ENCODE measurements at places on chromosomes 16 and 17.

DNA sequence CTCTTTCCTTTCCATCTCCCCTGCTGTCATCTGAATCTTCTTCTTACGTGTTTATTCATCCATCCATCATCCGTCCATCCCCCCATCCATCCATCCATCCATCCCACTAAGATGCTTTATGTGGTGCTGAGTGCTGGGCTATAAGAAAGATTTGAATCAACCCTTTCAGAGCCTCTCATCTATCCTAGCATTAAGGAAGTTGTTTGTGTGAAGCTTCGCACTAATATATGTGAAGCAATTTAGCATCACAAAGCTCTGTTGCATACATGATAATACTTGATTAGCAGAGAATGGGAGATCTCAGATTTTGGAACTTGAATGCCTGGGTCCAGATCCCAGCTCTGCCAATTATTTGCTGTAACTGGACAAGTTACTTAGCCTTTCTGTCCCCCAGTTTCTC lies 255.7 kb downstream of the SHISA9 start:
- no peak for DNase-seq

DNA sequence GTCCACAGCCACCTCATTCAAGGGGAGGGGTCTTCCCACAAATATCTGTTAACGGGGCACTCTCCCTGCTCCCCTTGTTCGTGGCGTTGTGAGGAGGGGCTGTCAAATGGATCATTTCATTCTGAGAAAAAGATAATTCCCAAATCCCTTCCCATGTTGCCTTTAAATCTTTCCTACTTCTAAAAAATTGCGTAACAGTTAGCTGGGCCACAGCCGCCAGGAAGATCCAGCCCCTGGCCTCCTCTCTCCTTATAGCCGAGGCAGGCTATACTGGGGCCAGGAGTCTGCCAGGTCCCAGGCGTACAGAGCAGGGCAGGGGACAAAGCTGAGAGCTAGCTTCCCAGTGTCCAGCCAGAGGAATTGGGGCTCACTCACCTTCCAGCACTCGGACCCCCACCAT lies 430 bp downstream of the C16orf89 start:
- no peak for DNase-seq

GRCh38 chr16:89563639-89564392 lies 3.3 kb downstream of the RPL13 start:
- no peak for DNase-seq

DNA sequence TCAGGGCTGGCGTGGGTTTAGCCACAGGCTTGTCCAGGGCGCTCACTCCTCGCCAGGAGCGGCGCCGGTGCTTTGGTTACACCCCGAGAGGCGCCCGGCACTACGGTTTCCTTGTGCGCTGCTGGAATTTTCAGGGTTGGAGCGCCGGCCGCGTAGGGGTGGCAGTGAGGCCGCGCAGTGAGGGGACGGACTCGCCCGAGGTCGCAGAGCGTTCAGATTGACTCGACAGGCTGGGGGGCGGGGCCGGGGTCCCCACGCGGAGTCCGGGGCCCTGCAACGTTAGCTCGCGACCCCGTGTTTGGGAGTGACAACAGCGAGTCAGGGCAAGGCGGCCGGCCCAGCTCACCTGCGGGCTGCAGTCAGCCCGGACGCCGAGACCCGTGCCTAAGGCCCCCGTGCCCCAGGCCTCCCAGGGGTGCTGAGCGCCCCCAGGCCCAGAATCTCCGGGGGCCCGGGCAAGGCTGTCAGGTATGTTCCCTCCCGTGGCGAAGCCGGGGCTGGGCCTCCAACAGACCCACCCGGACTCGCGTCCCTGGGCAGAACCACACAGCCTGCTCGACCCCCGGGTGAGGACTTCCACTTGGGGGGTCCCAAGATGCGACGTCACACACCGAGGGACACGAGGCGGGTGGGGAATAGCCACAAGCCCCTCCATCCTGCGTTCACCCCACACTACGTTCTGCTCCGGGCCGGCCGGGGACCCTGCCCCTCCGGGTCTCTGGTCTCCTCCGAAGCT lies 1.3 kb upstream of the ACTG1 start:
- no peak for DNase-seq

DNA sequence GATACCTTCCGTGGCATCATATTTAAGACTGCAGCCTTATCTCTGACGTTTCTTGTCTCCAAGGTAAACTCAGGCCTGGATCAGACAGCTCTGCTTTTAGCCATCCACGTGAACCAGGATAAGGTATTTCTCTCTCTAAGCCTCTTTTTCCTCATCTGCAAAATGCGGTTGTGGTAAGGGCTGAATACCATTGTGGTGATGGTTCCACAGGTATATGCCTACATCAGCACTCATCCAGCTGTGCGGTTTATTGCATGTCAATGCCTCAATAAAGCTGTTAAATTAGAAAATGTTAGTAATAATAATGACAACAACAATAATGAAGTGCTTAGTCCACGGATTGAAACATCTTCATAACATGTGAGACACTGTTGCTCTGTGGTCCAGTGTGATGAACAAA lies 104.4 kb downstream of the GRIN2A start:
- no peak for DNase-seq

GRCh38 chr17:28526381-28526780 lies 20.2 kb downstream of the FOXN1 start:
- DNase-seq = no peak

DNA sequence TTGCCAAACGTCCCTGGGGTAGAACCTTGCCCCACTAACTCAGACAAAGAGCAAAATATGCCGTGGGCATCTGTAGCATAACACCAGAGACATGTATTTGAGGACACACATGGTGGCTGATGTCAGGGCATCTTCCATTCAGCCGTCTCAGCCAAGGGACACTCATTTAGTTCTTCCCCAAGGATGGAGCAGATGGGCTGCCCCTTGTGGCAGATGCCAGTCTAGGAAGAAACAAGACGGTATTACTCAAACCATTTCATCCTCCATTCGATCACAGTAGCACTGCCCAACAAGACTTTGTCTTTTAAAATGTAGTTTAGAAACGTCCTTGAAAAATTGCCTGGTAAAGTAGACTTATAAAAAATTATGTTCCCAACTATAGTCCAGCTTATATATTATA lies 937.6 kb upstream of the EEF2KMT start:
- DNase-seq = no peak

- DNase-seq = no peak
Observed at GRCh38 chr17:41956522-41956921, 10.1 kb upstream of the CNP start.

GRCh38 chr17:28720247-28720996 lies 637 bp downstream of the RPL23A start:
- DNase-seq = no peak

- no peak for DNase-seq
Observed at GRCh38 chr17:74839990-74840852, 19.5 kb downstream of the GRIN2C start.

- DNase-seq = no peak
Observed at GRCh38 chr16:76484020-76484419, 206.8 kb downstream of the CNTNAP4 start.

GRCh38 chr17:49196520-49196919 lies 13.9 kb downstream of the GNGT2 start:
- DNase-seq = no peak

- no peak for DNase-seq
Observed at GRCh38 chr16:11121083-11121608, 134.9 kb downstream of the SOCS1 start.

DNA sequence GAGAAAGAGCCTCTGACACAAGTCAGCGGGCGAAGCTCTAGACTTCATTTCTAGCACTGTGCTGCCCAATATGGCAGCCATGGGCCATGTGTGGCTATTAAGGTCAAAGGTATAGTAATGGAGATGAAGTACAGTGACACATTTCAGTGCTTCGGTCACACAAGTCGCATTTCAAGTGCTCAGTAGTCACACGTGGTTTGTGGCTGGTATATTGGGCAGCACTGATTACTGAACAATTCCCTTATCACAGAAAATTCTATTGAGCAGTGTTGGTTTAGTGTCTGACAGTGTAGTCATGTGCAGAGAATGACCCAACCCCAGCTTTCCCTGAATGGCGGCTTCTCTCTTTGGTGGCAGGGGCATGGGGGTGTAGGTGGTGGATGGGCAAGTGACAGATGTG lies 84.9 kb upstream of the SDK2 start:
- DNase-seq = no peak

- DNase-seq = no peak
Observed at GRCh38 chr16:86597126-86597879, 19.0 kb downstream of the FOXL1 start.

- no peak for DNase-seq
Observed at GRCh38 chr17:82094931-82095776, 2.9 kb downstream of the FASN start.

DNA sequence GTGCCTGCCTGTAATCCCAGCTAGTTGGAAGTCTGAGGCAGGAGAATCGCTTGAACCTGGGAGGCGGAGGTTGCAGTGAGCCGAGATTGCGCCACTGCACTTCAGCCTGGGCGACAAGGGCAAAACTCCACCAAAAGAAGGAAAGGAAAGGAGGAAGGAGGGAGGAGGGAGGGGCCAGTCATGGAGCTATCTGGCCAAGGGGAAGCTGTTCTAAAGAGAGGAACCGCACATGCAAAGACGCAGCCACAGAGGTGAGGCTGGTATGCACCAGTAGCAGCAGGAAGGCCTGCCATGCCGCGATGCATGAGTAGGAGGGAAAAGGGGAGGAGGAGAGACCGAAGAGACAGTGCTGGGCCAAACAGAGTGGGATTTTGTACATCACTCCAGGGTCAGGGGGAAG lies 35.9 kb downstream of the HSBP1 start:
- no peak for DNase-seq

- DNase-seq = no peak
Observed at GRCh38 chr17:37327341-37328090, 48.3 kb upstream of the C17orf78 start.

GRCh38 chr16:64092271-64092670 lies 1029.6 kb downstream of the CDH11 start:
- no peak for DNase-seq

DNA sequence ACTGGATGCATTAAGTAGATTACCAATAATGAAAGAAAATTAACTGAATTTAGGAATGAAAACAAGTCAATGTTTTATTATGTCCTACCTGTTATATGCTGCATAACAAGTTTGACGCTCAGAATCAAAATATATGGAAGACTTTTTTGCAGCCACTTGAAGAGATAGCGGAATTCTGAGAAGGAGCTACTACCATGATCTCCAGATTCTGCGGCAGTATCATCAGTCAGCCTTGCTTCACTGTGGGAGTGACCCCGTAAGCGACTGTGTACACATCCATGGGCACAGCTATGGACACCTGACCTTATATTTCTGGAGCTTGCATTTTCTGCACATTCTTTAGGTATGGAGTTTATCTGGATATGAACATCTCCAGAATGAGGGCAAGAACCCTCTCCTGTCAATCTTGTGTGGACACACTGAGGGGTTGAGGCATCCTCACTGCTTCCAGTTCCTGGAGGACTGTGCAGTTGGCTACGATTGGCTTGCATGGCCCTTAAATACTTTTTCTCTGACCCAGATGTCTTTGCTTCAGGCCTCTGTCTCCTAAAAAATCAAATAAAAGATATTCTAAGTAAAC lies 1.7 kb downstream of the RNFT1 start:
- DNase-seq = no peak

DNA sequence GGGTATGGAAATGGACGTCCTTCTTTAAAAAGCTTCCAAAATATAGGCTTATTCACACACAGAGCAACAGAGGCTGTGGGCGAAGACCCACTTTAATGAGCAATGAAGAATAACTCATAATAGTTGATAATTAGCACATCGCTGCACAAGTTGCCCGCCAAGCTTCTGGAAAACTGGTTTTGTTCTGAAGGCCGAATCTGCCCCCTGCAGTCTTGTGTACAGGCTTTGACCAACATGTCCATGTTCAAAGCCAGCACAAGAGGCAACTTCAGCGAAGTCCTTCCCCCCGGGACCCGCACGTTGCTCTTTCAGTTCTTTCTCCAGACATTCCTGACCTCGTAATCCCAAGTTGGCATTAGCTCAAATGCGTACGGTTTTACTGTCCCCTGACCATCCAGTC lies 73.3 kb downstream of the IRX5 start:
- DNase-seq = no peak

GRCh38 chr16:30535106-30535776 lies 583 bp upstream of the ZNF747 start:
- DNase-seq = no peak

DNA sequence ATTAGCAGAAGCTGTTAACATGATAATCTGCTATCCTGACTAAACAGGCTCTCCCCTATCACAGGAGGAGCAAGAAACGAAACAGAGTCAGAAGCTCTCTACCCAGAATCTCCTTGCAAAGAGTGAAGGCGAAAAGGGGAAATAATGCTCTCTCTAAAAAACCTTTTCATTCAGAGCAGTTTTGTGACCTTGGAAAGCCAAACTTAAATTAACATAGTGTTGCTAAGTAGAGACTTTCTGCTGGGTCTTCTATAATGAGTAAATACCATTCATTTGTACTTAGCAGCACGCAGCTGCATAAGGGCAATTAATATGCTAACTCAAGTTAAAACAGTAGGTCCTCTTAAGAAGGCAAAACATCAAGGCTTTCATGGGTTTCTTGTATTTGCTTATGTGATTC lies 101.7 kb upstream of the GPR139 start:
- DNase-seq = no peak

DNA sequence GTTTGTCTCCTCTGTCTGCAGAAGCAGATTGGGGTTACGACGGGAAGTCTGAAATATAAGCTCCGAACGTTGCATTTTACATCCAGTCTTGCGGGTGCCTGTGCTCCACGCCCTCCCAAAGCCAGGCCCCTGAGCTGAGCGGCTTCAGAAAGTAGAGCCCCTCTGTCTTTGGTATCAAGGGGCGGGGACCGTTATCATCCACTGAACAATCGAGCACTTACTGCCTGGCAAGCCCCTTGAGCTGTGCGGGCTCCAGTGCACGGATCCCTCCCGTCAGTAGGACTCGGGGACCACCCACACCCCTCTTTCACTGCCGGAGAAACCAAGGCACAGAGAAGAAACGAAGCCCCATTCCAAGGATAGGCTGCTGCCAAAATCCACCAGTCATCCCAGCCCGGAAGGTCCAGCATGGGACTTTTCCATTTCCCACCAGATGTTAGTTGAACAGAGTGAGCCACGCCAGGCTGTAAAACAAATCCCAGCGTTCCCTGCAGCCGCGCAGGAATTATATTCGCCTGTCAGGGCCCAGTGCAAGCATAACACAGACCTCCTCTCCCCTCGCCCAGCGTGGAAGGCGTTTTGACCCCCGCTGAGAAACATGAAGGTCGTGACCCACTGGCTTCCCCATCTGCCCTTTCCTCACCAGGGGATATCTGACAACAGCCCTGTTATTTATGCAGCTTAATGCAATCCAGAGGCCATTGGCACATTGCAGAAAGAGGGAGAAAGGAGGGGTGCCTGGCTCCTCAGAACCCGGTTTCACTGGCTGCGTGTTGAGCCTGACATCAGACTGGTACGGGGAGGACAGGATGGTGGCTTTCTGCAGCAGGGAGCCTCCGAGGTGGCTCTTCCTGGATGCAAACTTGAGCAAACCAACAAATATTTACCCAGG lies 212.2 kb upstream of the FOXF1 start:
- DNase-seq = no peak
